ENCODE measurements at places on chromosomes 13 and 19.

DNA sequence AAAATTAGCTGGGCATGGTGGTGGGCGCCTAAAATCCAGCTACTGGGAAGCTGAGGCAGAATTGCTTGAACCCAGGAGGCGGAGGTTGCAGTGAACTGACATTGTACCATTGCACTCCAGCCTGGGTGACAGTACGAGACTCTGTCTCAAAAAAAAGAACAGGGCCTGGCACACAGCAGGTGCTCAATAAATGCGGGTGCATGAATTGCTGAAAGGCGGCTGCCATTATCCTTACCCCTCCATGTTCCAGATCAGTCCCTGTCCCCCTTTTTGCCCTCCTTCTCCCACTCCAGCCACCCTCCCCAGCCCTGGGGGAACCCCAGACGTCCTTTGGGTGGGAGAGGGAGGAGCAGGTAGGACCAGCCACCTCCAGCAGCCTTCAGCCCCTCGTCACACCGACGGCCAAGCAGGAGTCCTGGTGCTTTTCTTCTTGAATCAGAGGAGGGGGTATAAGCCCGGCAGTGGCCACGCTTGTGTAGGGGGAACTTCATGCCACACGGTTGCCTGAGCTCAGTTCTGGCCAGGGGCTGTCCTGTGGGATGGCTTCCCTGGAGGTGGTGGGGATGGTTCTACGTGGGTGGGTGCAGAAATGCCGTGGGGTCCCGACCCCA, 20.4 kb upstream of the NFIC start:
- DNase-seq = no peak

GRCh38 chr13:37492075-37492474, 106.5 kb downstream of the POSTN start:
- no peak for DNase-seq

GRCh38 chr19:31718898-31719297, 369.7 kb upstream of the TSHZ3 start:
- DNase-seq = no peak

GRCh38 chr13:57991041-57991440, 359.5 kb downstream of the PCDH17 start:
- no peak for DNase-seq

- DNase-seq = no peak
These were observed 9.8 kb downstream of the CLEC4M start for GRCh38 chr19:7772752-7773291.

DNA sequence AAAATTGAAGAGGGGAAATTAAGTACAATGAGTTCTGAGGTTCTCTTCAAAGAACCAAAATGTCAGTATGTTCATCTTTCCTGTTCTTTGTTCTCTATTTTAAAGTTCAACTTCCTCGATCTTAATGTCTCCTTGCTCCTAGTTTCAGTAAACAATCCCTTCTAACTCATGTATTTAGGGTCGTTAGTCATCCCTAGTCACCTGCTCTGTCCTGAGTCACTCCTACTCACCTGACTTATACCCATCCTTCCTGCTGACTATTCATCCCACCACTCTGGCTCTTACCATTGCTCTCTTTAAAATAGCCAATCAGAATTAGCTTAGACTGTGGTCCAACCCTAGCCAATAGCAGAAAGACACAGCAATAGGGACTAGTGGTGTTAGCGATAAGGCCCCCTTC, 24.3 kb downstream of the ZNF90 start:
- DNase-seq = no peak

GRCh38 chr13:83297586-83298290, 584.5 kb downstream of the SLITRK1 start:
- no peak for DNase-seq

DNA sequence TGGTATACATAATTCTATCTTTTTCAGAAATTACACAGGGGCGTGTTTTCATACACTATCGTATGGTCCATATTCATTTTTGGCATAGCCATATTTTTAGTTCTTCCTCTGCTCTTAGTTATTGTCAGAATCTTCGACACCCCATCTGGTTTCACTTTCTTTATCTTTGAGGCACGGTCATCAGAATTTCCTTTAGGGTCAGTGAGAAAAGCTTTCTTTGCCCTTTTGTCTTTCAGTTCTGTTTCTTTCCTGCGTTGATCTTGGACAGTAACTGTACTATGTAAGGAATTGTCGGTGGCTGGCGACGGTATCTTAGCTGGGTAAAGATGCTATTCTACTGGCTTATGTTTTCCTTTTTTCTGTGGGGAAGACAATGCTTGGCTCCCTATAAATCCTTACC, 10.6 kb upstream of the KIR2DL4 start:
- no peak for DNase-seq

DNA sequence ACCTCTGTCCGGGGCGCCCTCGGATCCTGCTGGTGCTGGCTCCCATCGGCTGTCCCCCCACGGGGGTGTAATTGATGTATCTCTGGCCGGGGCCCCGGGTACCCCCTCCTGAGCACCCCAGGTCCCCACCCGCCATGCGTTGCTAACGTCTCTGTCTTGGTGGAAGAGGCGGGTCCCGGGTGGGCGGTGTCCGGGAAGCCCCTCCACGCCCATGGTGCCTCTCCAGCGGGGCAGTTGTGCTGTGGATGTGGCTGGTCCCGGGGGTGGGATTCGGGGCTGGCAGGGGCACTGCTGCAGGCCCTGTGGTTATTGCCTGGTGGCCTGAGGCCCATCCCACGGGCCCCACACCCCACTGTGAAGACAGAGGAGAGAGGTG, 4.9 kb downstream of the DIRAS1 start:
- DNase-seq = no peak

GRCh38 chr13:98978280-98978679, 416 bp upstream of the DOCK9 start:
- no peak for DNase-seq

- peak; percentile 45 for DNase-seq
These were observed 19.1 kb upstream of the KCTD4 start for GRCh38 chr13:45219938-45220375.

GRCh38 chr13:99871249-99871898, 100.2 kb downstream of the ZIC5 start:
- DNase-seq = no peak

- DNase-seq = peak; percentile 86
These were observed 100.0 kb downstream of the GADD45B start for GRCh38 chr19:2575734-2576481.

- no peak for DNase-seq
These were observed 351.7 kb upstream of the TMTC4 start for GRCh38 chr13:101026328-101026727.

GRCh38 chr19:41701401-41702075, 6.9 kb upstream of the CEACAM5 start:
- no peak for DNase-seq
